EH (cell line): ENCODE measurements at places on chromosomes 16 and 17.
A peak's percentile ranks its signal among the peaks of the same experiment; 100 is the strongest.

- DNase-seq, result no peak
These were observed 185.1 kb downstream of the RPTOR start for GRCh38 chr17:80729761-80730160.

- DNase-seq, result peak; percentile 87
These were observed at the start of gene TMEM107 for GRCh38 chr17:8176197-8176940. TSS of gene TMEM107 (minus strand) at chr17:8176380. CDS start at chr17:8176286, 94 bp downstream.

DNA sequence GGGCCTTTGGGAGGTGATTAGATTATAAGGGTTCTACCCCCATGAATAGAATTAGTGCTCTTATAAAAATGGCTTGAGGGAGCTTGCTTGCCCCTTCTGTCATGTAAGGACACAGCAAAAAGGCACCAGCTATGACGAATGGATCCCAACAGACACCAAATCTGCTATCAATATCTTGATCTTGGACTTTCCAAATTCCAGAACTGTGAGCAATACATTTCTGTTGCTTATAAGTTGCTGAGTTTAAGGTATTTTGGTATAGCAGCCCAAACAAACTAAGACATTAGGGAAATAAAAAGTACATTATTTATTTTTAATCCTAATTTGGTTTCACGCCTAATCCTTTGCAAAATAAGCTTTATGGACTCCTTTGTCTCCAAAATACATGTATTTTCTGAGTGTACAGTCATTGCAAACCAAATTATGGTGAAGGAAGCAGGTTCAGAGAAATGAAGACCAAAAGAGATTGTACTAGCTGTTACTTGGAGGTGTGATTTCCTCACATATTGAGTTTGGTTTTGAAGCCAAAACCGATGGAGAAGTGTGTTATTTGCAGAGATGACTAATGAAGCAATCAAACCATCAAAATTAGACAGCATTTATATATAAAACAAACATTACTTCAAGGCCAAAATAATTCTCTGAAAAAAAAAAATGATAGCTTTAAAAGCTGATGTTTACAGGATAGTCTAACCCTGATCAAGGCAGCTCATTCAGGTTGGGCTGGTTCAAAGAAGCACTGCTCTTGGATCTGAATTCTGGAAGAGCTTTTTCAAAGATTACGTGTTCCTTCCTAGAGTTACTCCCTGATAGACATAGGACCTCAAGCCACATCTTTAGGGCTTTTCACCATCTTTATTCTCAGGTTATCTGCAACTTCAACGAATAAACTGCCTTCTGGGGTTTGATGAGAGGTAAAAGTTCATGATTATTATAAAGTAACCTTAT, 71.6 kb downstream of the MYO1D start:
- DNase-seq, result peak; percentile 63

DNA sequence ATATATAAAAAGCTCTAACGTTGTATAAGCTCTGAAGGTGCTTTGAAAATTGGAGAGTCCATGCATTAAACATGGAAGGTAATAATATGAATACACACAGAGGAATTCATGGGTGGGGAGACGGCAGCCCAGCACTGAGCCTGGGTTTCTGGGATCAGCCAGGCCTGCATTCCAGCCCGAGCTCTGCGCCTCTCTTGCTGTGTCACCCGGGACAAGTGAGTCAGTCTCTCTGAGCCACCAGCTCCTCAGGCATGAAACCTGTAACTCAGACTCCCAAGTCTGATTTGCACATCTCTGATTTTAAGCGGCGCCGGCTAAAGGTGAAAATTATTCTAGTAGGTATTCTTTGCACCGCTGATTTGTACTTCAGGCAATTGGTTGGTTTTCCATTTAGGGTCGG, 238.8 kb downstream of the MRTFB start:
- DNase-seq, result peak; percentile 86
